IPS-NIHi11 (cell line): ENCODE measurements at places on chromosomes 1 and 21.

GRCh38 chr1:173715538-173715844 is 710 bp downstream of the KLHL20 start:
- DNase-seq: no peak

DNA sequence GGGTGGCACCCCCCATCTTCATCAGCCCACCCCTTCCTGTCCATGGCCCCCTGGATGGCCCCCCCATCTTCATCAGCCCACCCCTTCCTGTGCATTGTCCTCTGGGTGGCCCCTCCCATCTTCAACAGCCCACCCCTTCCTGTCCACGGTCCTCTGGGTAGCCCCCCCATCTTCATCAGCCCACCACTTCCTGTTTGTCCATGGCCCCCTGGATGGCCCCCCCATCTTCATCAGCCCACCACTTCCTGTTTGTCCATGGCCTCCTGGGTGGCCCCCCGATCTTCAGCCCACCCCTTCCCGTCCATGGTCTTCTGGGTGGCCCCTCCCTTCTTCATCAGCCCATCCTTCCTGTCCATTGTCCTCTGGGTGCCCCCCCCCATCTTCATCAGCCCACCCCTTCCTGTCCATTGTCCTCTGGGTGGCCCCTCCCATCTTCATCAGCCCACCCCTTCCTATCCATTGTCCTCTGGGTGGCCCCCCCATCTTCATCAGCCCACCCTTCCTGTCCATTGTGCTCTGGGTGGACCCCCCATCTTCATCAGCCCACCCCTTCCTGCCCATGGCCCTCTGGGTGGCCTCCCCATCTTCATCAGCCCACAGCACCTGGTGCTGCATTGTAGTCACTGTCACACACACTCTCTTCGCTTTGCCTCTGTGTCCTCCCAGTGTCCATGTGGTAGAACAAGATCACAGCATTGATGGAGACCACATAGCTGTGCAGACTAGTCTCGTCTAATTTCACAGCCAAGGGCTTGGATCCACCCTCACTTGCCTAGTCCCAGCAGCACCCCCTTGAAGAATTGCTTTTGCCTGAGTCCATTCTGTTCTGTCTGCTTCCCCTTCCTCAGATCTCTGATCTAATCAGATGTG is 95.9 kb downstream of the PCBP3 start:
- no peak for DNase-seq

DNA sequence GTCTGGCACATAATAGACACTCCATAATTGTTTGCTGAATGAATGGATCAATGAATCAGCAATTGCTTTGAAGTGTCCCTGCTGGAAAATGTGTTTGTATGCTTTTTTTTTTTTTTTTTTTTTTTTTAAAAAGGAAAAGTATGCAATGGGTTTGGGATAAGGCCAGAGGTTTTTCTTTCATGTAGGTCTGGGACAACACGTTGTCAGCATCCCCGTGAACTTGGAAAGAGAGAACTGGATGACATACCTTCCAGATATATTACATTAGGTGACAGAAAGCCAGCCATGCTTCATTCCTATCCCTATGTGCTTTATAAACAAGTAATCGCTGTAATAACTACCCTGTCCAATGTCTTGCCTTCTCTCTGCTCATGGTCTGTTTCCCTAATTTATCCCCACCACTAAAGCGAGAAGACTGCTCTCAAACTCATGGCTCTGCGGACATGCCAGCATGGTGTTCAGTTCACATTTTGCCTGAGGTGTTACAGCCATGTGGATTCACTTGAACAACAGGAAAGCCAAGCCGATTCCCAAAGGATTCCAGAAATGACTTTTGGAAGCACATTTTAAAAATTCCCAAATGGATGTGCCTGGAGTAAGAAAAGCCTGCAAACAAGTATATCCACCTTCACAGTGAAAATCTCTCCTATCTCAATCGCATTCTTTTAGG is 34.8 kb upstream of the GREM2 start:
- DNase-seq: no peak

DNA sequence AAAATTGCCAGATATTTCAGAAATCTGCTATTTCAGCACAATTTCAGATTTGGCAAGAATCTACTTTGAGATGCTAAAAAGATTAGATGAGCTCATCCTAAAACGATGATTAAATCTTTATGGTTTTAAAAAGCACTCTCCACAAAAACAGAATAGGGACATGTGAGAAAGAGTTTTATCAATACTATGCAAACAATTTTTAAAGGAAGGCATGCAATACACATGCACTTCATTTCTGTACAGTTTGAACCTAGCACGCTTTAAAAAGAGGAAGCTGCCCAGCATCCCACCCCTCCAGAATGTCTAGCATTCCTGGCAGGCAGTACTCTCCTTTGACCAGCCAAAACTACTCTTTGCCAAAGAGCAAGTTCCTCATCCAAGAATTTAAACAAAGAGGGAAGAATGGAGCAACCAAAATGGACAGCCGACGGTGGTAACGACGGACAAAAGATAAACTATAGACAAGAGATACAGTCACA is 1.3 kb downstream of the ARHGAP29 start:
- no peak for DNase-seq

- DNase-seq: no peak
These were observed 598.6 kb downstream of the AJAP1 start for GRCh38 chr1:5253036-5253435.
